ENCODE measurements at places on chromosomes 1 and 21.

- DNase-seq, result no peak
Measured at GRCh38 chr21:45072738-45073300, 1.6 kb upstream of the ADARB1 start.

DNA sequence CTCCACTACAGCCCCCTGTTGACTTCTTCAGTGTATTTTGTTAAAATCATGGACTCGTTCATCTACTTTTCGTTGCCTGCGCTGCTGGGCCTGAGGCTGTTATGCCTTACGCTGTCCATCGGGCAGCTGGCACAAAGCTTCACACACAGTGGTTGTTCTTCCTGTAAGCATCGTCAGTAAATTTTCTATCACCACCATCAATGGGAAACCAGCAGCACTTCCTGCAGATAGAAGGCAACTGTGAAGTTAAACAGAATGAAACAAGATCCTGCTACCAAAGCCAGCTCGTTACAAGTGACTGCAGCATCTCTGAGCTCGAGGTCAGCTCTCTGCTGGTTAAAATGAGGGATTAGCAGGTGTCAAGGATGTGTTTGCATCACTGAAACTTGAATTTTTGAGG is 21.9 kb upstream of the PADI6 start:
- DNase-seq, result no peak

GRCh38 chr21:34915364-34915841 is 133.7 kb downstream of the RUNX1 start:
- DNase-seq, result no peak

DNA sequence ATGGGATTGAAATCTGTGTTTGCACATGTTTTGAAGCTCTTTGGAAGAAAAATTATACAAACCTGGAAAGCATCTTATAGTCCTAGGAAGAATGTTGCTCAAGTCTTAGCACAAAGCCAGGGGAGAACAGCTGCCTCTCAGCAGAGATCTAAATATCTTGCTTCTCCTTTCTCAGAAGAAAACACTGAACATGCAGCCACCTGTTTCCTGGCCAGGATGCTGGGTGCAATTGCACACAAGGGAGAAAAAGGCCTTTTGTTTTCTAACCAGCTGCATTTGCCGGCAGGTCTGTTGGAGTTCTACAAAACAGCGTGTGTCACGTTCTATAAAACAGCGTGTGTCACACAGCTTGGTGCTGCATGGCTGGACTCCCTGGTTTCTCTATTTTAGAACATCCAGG is 259.6 kb upstream of the PLD5 start:
- no peak for DNase-seq

DNA sequence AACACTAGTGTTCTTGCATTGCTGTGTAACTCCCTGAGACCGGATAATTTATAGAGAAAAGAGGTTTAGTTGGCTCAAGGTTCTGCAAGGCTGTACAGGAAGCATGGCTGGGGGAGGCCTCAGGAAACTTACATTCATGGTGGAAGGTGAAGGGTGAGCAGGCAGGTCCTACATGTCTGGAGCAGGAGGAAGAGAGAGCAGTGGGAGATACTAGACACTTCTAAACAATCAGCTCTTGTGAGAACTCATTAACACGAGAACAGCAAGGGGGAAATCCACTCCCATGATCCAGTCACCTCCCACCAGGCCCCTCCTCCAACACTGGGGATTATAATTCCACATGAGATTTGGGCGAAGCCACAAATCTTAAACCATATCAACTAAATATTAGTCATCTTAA is 30.1 kb downstream of the RNF2 start:
- DNase-seq, result no peak

DNA sequence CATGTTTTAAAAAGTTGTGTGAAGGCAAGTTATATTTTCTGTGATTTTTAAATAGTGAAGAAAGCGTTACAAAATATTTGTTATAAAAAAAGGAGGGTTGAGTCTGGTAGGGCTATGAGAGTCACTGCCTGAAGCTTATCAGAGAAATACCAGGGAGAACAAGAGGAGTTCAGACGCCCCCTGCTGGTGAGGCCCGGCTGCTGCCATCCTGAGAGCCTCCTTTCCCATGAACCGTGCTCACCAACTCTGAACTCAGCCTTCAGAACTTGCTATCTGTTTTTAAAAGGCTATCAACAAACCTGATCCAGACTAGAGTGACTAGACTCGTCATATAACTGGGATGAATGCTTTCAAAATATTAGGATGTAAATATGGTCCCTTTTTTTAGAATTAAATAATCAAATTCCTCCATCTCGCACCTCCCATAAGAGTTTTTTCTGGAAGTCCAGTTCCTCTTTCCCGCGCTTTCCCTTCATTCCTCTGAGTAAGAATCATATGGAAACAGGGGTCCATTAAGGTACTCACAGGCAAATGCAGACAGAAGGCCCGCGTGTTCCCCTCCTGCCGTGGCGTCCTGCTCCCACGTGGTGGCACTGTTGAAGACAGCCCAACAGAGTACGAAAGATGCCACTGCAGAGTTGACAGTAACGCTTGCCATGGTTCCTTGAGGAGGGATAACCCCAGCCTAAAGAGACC is 26.2 kb upstream of the SPATA6 start:
- peak; percentile 46 for DNase-seq

DNA sequence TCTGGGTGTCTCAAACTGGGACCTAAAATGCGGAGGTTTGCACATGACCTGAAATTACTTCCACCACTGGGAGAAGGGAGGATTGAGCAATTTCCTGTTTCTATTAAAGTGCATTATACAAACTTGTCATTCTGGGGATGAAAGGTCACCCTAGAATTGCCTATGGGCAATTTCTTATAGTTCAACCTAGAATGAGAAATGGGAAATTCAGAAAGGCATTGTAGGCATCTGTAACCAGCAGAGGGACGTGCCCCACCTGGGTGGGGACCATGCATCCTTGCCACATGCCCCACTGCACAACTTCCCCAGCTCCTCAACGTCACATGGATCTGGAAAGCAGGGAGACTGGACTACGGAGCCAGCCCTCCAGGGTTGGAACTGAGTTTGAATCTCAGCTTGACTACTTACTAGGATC is 47.0 kb downstream of the MRPL39 start:
- DNase-seq, result no peak

GRCh38 chr1:80050085-80050484 is 1043.6 kb upstream of the ADGRL4 start:
- no peak for DNase-seq

- no peak for DNase-seq
Measured at GRCh38 chr1:165411396-165411795, 33.5 kb downstream of the RXRG start.

DNA sequence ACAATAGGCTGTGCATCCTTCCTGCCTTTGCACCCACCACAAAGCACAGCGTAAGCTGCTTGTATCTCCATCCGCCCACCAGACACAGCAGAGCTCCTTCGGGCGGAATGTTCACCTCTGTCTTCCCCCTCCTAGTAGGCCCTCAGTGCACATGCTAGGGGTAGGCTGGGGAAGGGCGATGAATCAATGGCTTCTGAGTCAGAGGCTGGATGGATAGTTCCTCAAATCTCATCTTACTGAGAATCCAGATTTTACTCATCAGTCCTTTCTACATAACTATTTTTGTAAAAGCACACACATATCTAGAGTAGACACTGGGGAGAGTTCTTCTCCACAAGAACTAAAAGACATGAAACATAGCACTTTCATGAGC is 73.8 kb downstream of the BCAR3 start:
- DNase-seq, result peak; percentile 28

- DNase-seq, result no peak
Measured at GRCh38 chr1:53687901-53688300, 51.1 kb downstream of the GLIS1 start.

DNA sequence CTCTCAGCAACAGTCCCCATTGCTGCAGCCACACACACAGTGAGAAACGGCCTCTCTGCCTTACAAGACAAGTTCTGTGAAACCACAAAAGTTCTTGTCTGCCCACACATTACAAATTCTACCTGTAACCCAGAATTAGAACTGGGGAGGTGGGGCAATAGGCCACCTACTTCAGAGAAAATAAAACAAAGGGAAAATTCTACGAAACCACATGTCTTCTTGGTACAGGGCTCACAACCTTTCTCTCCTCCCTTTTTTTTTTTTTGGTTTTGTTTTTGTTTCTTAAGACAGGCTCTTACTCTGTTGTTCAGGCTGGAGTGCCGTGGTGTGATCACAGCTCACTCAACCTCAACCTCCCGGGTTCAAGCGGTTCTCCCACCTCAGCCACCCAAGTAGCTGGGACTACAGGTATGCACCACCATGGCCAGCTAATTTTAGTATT is 30.2 kb downstream of the LPAR3 start:
- DNase-seq, result peak; percentile 19

- no peak for DNase-seq
Measured at GRCh38 chr1:165376811-165377311, 20.3 kb upstream of the LMX1A start.

- DNase-seq, result no peak
Measured at GRCh38 chr1:192713921-192714320, 78.0 kb downstream of the RGS13 start.

DNA sequence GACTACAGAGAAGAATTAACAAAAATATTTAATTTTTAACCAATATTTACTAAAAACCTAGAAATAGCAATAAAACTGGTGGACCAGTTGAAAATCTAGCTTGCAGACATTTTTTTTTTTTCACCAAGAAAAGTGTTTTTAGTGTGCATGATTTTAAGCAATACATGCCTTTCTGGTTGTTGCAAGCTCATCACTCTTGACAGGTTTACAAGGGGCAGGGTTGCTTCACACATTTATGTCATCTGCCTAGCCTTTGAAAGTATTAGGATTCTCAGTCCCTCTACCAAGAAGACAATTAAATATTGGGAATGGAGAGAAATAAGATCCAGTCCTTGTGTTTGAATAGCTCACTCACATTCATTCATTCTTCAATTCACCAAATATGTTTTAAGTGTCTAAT is 53.8 kb upstream of the LYPLAL1 start:
- no peak for DNase-seq

DNA sequence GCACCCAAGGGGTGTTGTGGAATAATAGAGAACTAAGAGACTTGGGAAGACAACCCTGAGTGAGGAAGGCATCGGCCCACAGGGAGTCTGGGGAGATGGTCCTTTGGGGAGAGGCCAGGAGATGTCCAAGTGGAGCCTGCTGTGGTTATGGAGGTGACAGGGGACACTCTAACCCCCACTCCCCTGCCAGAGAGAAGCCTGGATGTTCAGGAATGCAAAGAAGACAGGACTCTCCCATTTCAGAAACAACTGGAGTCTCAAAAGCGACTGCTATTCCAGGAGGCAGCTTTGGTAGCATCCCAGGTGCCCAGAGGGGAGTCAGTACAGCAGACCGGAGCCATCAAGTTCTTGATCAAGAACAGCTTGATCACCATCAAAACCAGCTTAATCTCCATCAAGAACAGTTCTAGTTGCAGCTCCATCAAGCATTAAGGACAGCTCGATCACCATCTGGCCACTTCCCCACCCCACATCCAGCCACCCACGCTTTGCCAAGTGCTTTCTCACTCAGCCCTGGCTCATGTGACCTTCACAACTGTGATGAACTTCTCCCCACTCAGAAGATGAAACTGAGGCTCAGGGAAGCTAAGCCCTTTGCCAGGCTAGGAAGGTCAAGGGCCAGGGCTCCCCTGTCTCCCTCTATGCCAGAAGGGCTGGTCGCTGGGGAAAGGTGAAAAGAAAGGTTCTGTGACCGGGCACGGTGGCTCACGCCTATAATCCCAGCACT is 743 bp downstream of the CD52 start:
- DNase-seq, result no peak

DNA sequence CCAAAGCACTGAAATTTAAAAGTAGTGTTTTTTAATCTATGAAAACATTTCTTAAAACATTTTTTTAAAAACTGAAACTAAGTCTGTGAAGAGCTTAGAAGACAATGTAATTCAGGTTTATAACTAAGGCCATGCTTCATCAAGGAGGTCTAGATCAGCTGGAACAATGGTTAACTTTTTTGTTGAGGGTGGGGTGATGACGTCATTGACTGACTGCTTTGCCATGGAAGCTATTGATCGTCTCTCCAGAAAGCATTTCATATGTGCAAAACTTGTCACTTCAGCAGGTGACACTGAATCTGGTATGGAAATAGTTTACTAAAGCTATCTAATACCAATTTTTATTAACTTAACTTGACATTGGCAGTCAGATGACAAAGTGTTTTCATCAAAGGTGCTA is 21.0 kb downstream of the RAVER2 start:
- no peak for DNase-seq

DNA sequence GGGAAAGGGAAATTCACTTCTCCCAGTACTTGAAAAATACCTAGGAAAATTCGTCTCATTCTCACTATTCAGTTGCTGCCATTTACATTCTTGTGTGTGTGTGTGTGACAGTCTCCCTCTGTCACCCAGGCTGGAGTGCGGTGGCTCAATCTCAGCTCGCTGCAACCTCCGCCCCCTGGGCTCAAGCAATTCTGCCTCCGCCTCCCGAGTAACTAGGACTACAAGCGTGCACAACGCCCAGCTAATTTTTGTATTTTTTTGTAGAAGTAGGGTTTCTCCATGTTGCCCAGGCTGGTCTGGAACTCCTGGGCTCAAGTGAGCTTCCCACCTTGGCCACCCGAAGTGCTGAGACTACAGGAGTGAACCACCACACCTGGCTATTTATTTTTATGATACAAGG is 1.2 kb downstream of the SNAPIN start:
- DNase-seq, result no peak

- no peak for DNase-seq
Measured at GRCh38 chr1:233019083-233019482, 68.7 kb downstream of the NTPCR start.

- DNase-seq, result no peak
Measured at GRCh38 chr1:226545836-226546596, 2.5 kb upstream of the STUM start.

DNA sequence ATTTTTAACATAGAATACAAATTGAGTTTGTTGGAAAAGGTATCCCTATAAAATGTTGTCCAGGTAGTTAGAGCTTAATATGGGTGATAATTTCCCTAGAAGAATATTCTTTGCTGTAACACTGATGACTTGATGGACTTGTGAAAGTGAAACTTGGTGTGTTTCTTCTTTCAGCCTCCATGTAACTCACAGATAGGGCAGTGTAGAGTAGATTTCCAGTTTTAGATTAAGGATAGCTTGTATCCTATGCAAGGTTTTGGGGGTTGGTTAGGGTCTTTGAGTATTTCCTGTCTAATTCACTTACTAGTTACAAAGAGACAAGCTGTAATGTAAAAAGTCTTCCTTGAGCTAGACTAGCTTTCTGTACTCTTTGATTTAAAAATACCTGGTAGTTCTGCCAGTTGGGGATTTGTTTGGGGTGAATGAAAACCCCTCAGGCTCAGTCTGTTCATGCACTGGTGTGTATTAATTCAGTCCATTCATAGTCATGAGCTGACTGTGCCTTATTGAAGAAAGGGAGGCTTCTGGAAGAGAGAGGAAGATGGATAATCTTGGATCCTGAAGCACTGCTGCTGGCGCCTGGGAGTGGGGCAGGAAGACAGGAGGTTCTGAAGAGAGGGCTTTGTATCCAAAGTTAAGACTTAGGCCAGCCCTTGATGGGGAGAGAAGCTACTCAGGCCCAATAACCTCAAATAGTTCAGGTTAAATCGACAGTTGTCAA is 83.6 kb downstream of the CAMTA1 start:
- no peak for DNase-seq

DNA sequence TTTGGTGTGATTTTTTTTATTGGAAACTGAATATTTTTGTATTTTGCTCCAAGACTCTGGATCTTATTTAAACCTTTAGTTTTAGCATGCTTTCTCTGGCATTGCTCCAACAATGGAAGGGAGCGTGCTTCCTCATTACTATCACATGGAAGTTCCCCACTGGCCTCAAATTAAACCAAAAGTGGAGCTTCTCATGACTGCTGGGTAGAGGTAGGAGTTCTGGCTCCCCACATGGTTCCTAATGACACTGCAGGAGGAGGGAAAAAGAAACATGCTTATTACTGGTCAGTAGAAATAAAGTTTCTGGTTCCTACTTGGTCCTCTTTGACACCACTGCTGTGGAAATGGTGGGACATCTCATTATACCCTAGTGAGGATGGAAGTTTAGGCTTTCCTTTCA is 310.5 kb downstream of the PTGER3 start:
- DNase-seq, result no peak
